ENCODE measurements at places on chromosomes 13 and 19.
A peak's percentile ranks its signal among the peaks of the same experiment; 100 is the strongest.

GRCh38 chr19:48588670-48589401, 17.7 kb upstream of the SPACA4 start:
- no peak for DNase-seq

GRCh38 chr13:38685974-38686576, 802 bp upstream of the FREM2 start:
- DNase-seq, result no peak

- DNase-seq, result no peak
Observed at GRCh38 chr19:46394402-46394797, 19.0 kb downstream of the CCDC8 start.

GRCh38 chr19:28148554-28148953, 1064.4 kb downstream of the UQCRFS1 start:
- DNase-seq, result no peak

DNA sequence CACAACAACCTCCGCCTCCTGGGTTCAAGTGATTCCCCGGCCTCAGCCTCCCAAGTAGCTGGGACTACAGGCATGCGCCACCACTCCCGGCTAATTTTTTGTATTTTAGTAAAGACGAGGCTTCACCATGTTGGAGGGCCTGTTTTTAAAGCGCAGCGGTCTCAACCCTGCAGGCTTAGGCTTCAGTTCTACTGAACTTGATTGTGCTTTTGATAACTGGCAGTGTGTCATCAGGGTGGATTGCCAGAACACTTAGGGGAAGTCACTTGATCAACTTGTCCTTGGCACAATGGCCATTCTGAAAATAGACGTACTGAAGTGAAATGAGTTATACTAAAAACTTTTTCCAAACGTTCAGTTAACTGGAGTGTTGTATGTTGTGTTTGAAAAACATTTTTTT, 472.2 kb downstream of the KLF5 start:
- no peak for DNase-seq

DNA sequence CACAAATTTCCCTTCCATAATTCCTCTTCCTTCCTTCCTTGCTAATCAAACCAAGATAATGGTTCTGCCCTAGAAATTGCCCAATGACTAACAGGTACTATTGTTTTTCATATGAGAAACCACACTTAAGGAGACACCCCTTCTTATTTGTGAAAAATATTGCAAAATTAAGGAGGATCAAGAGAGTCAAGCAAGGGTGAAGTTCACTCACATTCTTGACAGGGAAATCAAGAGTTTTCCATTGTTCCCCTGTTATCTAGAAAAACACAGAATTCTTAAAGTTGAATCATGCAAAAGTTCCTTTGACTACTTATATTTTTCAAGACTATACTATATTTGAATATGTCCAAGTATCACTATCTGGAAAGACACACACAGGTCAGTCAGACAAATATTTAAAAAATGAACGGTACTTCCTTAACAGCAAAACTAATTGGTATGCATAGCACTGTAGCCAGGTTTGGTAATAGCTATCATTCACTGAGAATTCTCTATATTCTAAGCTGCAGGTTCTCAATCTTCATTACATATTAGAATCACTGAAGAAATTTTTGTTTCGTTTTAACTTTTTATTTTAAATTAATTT, 897.2 kb downstream of the DIAPH3 start:
- no peak for DNase-seq

GRCh38 chr19:39190768-39191167, 6.0 kb upstream of the NCCRP1 start:
- DNase-seq, result no peak

DNA sequence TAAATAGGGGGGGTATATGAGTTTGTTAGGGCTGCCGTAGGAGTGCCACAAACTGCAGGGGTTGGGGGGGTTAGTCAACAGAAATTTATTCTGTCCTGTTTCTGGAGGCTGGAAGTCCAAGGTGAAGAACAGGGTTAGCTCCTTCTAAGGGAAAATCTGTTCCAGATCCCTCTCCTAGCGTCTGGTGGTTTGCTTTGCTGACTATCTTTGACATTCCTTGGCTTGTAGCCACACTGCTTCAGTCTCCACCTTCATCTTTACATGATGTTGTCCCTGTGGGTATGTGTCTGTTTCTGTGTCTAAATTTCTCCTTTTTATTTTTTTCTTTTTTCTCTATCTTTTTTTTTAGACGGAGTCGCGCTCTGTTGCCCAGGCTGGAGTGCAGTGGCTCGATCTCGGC, 8.1 kb upstream of the ICAM1 start:
- peak; percentile 24 for DNase-seq

DNA sequence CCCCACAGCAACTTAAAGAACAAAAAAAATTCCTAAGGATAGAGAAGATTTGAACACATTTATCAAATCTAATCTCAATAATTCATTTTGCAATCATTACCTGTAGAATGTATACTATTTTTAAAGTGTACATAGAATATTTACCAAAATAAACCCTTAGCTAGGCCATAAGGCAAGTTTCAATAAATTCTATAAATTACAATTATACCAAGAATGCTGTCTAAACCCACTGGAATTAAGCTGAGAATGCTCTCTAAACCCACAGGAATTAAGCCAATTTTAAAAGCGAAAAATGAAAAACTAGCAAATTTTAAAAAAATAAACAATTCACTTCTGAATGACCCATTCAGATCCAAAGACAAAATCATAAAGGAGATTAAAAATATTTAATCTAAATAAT, 540.4 kb upstream of the NBEA start:
- DNase-seq, result no peak

GRCh38 chr13:23658929-23659541, 88.8 kb downstream of the TNFRSF19 start:
- DNase-seq, result no peak

- DNase-seq, result no peak
Observed at GRCh38 chr19:48554385-48555091, 2.6 kb downstream of the SULT2B1 start.

DNA sequence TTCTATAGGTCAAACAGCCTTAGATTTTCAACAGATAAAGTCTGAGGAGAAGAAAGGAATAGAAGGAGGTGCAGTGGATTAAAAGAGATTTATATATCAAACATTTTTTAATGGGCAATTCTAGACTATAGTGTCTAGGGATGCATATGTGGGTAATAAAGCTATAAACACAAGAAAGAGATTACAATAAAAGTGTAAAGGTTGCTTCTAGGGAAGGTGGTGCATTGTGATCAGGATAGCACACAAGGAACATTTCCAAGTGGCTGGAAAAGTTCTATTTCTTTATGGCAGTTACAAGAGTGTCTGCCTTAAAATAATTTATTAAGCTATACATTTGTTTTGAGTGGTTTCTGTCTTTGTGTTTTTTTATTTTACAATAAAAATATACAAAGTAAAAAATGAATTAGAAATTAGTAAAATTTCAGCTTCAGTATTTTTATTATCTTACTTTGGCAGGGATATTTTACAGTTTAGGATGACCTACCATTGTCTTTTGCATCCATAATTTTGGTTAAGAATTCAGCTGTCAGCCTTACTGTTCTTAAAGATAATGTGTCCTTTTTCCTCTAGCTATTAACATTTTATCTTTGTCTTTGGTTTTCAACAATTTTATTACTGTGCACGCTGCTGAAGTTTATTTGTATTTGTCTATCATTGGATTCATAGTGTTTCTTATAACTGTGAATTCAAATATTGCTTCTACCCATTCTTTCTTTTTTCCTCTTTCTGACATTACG, 221.8 kb downstream of the LACC1 start:
- DNase-seq, result no peak

DNA sequence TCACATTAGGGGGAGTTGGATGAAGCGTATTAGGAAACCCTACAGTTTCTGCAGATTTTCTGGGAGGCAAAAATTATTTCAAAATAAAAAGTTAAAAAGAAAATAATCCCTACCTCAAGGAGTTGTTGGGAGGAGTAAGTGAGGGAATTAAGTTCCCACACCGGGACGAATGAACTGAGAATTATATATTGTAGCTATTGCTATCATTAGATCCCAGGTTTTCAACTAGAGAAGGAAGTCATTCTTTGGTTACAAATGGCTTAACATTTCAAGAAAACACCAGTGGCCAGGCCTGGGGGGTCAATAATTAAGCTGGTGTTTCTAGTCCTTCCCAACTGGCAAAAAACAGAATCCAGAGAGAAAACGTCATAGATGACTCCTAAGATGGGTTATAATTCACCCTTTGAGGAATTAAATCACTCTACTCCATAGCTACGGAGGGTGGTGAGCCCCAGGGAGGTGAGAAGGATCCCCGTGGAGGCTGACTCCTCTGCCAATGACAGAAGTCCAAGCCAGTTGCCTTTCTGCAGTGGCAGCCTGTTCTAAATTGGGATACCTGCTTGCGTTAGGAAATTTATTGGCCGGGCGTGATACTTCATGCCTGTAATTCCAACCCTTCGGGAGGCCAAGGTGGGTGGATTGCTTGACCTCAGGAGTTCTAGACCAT, 1.2 kb upstream of the MYDGF start:
- no peak for DNase-seq

- DNase-seq, result no peak
Observed at GRCh38 chr13:97283888-97284287, 61.8 kb downstream of the MBNL2 start.

DNA sequence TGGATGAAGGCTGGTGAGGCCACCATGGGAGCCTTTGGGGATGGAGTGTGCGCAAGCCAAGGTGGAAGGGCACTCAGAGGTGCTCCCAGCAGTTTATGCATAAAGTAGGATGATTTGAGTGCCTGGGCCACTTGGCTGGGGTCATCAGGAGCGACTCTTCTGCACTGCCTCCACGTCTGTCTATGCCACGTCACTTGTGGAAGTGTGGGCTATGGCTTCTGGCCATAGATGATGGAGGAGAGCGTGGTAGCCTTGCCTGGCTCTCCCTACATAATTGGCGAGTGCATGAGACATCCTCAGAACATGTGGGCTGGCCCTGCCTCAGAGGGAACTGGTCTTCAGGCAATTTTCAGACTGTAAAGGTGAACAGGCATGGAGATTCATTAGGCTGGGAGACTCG, 182.9 kb downstream of the TEX29 start:
- no peak for DNase-seq

DNA sequence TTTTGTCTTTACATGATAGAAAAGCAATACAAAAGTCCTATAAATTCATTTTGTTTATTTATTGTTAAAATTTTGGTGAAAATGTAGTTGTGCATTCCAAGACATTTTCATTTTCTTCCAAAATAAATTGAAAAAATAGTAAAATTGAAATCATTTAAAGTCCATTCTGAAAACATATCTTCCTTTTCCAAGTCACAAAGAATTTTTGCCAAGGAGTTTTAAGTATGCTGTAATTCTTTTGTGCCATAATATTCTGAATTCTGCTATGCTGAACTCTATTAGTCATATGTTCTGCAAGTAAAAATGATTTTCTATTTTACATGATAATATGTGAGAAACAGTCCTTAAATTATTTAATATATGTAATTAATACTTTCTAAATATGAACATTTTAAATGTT, 879.6 kb upstream of the SLC10A2 start:
- no peak for DNase-seq

DNA sequence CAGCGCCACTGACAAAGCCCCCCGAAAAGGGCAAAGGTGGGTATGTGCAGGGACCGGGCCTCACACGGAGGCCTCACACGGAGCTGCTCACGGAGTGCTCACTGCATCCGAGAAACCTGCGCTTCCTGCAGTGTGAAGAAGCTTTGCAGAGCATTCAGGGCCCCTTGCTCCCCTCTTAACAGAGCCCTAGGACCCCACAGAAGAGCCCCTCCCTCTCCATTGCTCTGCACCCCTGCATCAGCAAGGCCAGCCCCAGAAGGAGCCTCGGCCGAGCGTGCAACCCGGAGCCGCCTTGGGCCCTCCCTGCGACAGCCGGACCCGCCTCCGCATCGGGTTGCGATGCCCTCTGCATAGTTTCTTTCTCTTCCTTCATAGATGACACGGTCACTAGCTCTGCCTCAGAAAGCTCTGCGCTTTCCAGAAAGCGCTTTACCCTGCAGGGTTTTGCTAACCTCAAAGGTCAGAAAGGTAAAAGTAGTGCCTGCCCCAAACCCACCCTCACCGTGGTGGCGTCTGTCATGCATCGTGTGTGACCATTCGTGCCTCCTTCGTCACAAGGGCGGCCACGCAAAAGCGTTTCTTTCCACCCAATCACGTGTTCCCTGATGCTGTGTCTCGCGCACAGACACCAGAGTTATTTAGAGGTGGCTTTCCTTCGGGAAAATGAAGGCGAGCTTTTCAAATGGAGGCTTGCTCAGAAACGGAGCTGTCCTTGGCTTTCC, 15.7 kb upstream of the F7 start:
- DNase-seq, result no peak

- DNase-seq, result no peak
Observed at GRCh38 chr19:47023448-47023794, 3.8 kb downstream of the NPAS1 start.

- DNase-seq, result no peak
Observed at GRCh38 chr13:36055366-36055765, 75.8 kb downstream of the DCLK1 start.

- DNase-seq, result no peak
Observed at GRCh38 chr19:21519488-21519887, 14.1 kb downstream of the ZNF429 start.

GRCh38 chr13:37701306-37701705, 102.7 kb upstream of the POSTN start:
- no peak for DNase-seq

DNA sequence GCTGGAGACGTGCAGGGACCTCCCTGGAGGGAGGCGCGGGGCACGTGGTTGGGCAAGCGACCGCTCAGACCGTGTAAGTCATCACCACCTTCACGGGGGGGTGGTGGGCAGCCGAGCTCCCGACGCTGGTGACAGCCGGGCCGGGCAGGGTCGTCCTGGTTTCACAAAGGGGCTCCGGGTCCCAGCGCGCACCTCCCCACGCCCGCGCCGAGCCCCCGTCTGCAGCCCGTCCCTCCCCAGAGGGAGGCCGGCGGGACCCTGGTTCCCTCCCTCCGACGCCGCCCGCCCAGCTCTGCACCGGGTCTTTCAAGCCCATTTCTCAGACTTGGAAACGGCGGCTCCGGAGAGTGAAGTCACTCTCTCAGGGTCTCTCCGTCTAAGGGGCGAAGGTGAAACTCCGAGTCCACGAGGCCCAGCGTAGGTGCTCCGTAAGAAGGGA, 729 bp upstream of the ARID3A start:
- peak; percentile 13 for DNase-seq

DNA sequence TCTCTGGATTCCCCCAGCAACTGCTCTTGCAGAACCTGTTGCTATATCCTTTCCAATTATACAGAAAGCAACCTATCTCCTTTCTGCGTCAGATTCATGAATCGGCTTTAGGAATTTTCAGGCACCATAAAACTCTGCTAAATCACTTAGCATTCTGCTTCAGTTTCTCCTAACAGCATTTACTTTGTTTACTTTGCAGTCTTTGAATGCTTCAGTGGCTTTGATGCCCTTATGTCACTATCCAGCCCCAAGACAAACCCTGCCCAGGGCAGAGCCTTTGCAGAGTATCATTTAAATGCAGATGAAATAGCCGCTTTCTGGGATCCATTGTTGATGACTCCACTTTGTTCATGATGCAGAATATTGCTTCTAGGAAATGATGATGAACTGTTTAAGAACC, 43.1 kb downstream of the SLITRK1 start:
- no peak for DNase-seq

Measured in fibroblast of skin of left biceps (primary cell).